ENCODE measurements at places on chromosomes 3 and 15. TPM values are rescaled to one million over a fixed set of nuclear protein-coding genes. Genes with fewer than 3 reads are reported as not detected.

The SLC24A5 gene
- not detected for total RNA-seq

The TICRR gene
- total RNA-seq, result 13.1 TPM

The PRKCI gene
- 48.0 TPM for total RNA-seq

The SCN5A gene
- total RNA-seq, result 1.3 TPM

DNA sequence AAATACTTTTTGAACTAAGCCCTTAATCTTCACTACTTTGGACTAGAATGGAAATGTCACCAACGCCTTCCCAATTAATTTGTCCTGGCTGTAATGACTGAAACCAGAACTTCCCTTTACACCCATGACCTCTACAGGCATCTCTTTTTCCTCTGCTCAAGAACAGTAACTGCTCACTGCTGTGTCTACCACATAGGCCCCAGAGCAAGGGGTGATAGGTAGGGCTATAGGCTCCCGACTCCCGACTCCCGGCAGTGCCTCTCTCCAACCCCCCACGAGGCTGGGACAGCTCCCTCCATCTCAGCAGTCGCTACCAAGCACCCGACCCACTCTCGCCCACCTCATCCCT lies 384 bp upstream of the LEKR1 start:
- DNase-seq, result no peak

- DNase-seq, result no peak
Measured at GRCh38 chr3:40701016-40701588, 176.3 kb downstream of the ZNF621 start.

DNA sequence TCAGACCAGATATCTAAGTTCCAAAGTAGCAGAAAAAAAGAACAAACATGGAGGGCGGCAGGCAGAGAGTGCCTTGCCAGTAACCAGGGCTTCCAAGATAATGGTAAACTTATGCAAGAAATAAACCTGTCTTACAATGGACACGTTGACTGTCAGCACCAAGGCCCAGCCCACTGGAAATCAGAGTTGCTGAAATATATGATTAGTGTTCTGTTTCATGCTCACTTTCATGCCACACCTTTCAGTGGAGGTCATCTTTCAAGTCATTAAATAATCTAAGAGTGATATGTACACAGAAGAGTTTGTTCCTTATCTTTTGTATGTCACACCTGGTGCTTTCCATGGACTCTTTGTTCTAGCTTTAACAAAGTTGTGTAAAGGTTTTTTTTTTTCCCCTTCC lies 358.1 kb downstream of the MECOM start:
- DNase-seq, result no peak

DNA sequence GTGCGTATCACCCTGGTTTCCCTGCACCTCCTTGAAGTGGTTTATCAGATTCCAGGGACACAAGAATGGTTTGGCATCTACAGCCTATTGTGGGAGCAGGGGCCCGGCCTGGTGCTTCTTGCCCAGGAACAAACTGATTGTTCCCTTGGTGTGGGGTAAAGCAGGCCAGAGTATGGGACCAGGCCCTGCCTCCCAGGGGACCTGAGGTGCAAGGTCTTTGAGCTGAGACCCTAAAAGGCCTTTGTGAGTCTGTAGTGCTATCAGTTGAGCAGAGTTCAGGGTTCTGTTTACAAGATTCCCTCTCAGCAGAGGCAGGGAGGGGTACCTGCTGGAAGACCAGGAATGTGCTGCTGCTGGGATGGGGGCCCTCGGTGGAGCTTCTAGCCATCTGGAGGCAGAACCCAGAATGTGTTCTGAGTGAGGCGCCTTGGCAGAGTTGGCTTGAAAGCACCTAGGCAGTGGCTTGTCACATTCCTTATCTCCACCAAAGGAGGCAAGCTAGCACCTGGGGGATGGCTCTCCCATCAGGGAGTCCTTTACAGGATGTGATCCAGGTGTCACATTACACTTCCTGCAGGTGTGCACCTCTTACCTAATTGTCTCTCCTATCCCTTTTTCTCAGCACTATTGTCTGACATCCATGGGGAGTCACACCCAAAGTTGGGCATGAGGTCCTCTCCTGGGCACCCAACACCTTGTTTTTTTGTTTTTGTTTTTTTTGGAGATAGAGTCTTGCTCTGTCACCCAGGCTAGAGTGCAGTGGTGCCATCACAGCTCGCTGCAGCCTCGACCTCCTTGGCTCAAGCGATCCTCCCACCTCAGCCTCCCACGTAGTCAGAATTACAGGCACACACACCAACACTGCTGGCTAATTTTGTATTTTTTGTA lies 13.1 kb downstream of the FLNB start:
- DNase-seq, result no peak

DNA sequence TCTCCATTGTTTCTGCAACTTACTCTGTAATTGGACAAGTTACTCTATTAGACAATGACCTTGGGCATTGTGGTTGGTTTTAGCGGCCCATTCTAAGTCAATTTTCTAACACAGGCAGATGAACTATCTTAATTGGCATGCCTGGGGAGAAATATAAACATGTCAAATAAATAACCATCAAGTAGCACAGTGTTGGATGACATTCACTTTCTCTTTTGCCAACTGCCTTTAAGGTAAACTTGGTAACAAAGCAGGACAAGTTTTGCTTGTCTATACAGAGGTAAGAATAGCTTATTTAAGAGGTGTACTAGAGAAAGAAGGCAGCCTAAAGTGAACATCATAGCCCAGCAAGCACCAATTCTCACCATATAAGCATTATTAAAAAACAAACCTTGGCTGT lies 599.6 kb downstream of the GBE1 start:
- no peak for DNase-seq

GRCh38 chr3:188465311-188465710 lies 311.4 kb downstream of the LPP start:
- DNase-seq, result no peak

DNA sequence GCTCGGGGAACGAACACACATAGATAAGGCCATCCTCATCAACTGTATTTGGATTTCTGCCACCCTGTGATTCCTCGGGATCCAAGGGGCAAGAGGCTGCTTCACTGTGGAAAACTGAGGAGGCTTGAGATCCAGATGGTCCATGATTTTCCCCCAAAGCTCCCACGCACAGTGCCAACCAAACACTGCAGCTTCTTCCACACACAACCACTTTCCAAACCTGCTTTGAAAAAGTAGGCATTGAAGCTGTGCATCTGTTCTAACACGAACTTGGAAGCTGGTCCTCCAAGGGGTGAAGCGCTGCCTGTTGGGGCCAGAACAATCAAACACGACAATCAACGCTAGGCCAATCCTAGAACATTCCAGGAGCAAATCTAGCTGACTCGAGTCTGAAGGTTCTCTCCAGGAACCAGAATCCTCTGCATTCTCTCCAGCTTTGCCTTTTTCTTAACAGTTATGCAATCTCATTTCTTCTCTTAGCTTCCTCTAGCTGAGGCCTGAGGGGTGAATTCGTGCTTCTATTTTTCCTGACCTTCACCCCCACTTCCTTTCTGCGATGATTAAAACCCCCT lies 104.4 kb downstream of the LRRK1 start:
- no peak for DNase-seq

GRCh38 chr15:44542596-44542995 lies 5.6 kb downstream of the EIF3J start:
- DNase-seq, result no peak

DNA sequence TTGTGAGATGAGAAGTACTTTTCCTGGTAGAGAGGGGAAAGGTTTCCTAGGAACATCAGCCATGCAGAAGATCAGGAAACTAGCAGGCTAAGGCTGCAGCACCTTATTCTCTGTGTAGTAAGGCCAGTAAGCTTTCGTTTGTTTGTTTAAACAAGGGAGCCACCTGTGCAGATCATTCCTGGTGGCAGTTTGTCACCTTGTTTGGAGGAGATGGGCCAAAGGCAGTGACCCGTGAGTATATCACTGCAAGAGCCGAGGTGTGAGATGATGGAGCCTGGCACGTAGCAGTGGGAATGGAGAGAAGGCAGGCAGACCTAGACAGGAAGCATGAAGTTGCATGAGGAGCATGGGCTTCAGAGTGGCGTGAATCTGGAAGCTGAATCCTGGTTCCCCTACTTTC lies 19.6 kb downstream of the ATG7 start:
- DNase-seq, result no peak

- no peak for DNase-seq
Measured at GRCh38 chr3:149949181-149949580, 21.5 kb downstream of the PFN2 start.

DNA sequence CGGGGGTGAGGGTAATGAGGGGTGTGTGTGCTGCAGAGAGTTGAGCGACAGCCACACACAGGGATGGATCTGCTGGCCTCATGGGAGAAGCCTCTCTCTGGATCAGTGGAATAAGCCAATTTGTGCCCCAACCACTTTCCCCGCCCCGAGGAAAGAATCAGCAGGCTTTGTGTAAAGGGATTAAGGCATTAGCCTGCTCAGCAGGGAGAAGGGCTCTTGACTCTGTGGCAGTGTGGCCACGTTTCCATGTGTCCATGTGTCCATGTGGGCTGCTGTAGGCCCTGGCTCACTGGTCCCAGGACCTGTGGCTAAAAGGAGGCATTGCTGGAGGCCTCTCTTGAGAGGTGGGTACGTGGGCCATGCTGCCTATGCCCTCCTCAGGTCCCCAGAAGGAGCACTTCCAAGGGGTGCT lies 104.7 kb downstream of the HMG20A start:
- no peak for DNase-seq

Measured in epithelial cell of proximal tubule (primary cell).